ENCODE measurements at places on chromosomes 7 and 10.

GRCh38 chr10:96152437-96152836 is 22.3 kb downstream of the ZNF518A start:
- DNase-seq: no peak

DNA sequence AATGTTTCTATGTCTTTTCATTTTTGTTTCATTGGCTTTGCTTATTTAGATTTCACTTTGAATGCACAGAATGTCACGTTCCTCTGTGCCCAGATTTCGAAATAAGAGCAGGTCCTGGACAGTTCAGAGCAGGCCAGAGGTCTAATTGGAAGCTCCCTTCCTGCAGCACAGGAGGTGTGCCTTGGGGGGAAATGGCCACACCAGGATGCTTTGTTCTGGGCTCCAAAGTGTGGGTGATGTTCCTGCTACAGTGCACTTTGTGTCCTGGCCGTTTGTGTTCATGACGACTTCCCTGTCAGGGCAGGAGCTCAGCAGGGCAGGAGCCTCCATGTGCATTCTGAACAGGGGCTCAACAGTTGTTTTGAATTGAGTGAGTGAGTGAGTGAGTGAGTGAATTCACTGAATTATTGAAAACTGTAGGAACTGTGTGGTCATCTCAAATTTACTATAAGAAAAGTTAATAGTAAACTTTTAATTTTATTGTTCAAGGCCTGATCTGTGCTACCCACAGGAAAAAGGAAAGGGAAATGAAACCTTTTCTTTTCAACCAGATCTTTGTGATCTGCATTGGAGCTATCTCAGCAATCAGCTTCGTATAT is 109.5 kb upstream of the GJD4 start:
- DNase-seq: no peak

- no peak for DNase-seq
Observed at GRCh38 chr10:123995461-123996131, 97.8 kb downstream of the CHST15 start.

DNA sequence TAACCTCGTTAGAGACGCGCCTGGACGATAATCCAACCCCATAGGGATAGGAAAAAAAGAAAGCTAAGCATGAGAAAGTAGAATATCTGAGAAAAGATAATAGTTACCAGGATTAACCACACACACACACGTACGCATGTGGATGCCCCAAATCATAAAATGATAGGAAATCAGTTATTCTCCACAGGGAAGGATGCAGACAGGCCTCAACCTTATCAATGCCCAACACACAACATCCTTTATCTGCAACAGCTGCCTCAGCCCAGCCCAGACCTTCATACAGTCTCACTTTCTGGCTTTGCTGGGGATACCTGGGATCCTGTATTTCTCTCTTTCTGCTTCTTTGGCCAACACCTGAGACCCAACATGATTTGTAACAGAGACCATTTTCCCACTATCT is 123.0 kb downstream of the NOC3L start:
- DNase-seq: no peak

GRCh38 chr7:22402250-22402649 is 45.3 kb upstream of the RAPGEF5 start:
- DNase-seq: no peak

DNA sequence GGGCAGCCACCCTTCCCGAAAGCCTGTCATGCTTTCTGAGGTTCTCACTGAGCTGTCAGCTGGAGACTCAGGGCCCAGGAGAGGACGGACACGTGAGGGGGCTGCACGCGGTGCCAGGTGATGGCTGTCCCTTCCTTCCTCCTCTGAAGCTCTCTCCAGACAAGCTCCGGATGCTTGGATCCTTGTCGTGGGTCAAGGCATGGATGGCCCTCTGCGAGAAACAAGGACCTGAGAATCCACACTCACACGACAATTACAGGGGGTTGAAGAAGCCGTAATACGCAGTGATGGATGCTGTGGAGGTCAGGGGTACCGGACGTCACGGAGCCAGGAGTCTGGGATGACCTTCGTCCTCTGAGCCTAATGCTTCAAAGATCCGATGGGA is 170.3 kb downstream of the USP6NL start:
- no peak for DNase-seq

- peak; percentile 21 for DNase-seq
Observed at GRCh38 chr7:140656548-140657515, 15.9 kb upstream of the ADCK2 start.

DNA sequence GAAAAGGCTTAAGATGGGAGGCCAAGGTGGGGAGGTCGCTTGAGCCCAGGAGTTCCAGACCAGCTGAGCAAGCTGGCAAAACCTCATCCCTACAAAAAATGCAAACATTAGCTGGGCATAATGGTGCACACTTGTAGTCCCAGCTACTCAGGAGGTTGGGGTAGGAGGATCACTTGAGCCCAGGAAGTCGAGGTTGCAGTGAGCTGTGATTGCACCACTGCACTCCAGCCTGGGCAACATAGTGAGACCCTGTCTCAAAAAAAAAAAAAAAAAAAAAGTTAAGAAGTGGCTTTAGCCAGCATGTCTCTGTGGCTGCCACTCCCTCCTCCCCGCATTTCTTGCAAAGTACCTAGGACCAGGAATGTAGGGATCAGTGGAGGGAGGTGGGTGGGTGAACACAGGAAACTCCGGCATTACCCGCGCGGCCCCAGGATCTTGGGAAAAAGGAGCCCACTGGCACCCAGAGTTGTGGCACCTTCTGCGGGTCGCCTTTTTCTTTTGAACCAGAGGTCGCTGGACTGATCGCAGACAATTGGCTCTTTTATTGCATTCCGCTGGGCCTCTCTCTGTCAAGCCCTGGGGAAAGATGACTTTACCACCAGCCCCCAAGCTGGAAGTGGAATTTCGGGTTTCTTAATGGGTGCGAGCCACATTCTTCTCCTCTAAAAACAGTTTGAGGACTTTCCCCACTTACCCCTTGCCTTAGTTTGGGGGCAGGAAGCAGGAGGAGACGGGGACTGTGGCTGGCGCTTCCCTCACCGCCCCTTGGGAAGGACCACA is 3.5 kb downstream of the VGF start:
- DNase-seq: no peak

- no peak for DNase-seq
Observed at GRCh38 chr10:3433988-3434387, 261.4 kb upstream of the PITRM1 start.

DNA sequence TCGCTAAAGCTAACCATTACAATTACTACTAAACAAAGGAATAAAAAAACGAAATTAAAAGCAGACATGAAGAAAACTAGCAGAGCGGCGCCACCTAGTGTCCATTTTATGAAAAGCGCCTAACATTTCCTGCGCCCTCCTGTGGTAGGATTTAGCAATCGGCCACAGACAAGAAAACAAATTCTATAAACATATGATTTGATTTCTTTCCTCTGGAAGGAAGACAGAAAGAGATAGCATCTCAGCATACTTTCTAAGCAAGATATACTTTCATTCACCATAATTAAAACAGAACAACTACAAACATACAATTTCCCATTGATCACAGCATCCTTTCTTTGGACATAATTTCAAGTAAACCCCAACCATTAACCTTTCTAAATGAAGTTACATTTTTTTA is 337.7 kb upstream of the NPVF start:
- peak; percentile 75 for DNase-seq

DNA sequence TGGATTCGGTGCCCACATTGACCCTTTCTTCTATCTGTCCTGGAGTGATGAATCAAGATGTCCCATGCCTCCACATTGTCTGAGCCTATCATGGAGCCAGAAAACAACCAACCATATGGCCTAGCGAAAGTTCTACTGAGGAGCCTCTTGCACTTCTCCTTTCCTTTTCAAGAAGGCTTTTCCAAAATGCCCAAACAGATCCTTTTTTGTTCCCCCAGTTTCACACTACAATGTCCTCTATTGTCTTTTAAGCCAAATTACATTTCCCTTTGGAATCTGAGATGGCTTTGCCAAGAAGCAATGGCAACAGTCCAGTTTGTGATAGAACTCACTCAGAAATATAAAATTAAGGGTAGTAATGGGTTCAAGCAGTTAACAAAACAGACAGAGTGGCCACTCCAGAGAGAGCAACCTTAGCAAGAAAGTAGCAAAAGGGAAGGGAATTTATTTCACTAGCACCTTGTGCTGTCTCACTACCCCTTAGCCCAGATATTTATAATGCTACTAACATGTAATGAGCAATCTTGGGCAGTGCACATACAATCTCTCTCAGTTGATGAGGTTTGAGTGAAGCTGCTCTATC is 194.6 kb upstream of the PDE1C start:
- no peak for DNase-seq

GRCh38 chr7:12222889-12223579 is 11.9 kb downstream of the TMEM106B start:
- DNase-seq: no peak

All from midbrain (tissue), 1 donor.